ENCODE measurements at places on chromosomes 5 and 9. TPM values are rescaled to one million over a fixed set of nuclear protein-coding genes. Genes with fewer than 3 reads are reported as not detected.

The PDE6A gene
- total RNA-seq: 0.12 TPM

The ADAMTS6 gene
- 20.0 TPM for total RNA-seq

The SPATA31A3 gene
- not detected for total RNA-seq

- DNase-seq: no peak
These were observed 94.6 kb upstream of the EGFLAM start for GRCh38 chr5:38163636-38164237.

The PMPCA gene
- total RNA-seq: 64.8 TPM

- DNase-seq: no peak
These were observed 46.9 kb downstream of the ARHGEF37 start for GRCh38 chr5:149628221-149628620.

The TMEM232 gene
- 3.8 TPM for total RNA-seq

DNA sequence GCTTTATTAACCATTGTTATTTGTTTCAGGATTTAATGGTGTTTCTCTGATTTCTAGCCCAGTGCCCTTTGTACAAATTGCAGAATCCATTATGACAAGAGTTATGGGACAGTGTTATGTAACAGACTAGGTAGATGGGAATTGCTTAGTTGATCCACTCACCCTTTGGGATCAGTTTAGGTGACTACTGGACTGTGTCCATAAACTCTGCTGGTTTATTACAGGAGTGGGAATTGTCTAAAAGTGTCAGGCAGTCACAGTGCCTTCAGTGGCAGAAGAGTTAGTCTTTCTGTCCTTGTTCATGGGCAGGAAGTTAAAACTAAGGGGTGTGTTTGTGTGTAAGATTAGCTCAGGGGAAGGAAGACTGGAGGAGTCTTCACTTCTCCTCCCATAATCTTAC lies 29.3 kb downstream of the RCL1 start:
- DNase-seq: no peak

DNA sequence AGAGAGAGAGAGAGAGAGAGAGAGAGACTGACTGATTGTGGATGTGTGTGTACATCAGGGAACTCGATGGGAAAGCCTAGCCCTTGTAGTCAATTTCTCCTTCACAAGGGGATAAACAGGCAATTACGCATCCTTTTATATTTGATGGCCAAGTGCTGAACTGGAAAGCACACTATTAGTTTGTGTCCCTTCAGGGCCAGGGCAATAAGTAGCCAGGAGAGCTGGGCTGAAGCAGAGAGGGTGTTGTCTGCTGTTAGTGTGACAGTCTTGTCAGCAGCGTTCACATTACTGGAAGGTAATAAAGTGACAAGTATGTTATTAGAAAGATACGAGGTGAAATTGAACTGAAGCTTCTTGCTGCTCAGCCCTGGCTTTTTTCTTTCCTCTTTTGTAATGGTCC lies 457.7 kb downstream of the BNC2 start:
- DNase-seq: no peak

- no peak for DNase-seq
These were observed 3.5 kb downstream of the KDM4C start for GRCh38 chr9:6761306-6761705.

DNA sequence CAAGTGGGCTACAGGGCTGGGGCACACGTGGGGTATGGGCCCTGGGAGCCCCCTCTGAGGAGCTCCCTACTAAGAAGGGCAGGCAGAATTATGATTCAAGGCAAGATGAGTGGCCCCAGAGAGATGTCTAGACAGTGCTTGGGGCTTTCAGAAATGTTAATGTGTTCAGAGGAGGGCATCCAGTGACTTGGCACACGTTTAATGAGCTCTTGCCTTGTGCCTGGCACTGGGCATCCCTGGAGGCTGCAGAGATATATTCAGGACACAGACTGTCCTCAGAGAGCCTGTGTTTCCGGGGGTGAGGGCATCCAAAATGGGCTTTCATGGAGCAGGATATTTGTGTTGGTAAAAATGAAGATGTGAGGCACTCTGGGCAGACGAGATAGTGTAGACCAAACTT lies 25.4 kb upstream of the DAB2IP start:
- no peak for DNase-seq

GRCh38 chr5:6716629-6717149 lies 3.5 kb downstream of the TENT4A start:
- no peak for DNase-seq

The OR13C8 gene
- not detected for total RNA-seq

The DENND4C gene
- total RNA-seq: 27.1 TPM

GRCh38 chr5:32207355-32207634 lies 33.2 kb upstream of the GOLPH3 start:
- DNase-seq: no peak

- no peak for DNase-seq
These were observed 149.6 kb downstream of the GAPVD1 start for GRCh38 chr9:125411171-125411756.

GRCh38 chr9:114071197-114071795 lies 6.8 kb downstream of the AMBP start:
- DNase-seq: peak; percentile 69

- DNase-seq: peak; percentile 73
These were observed 46.4 kb upstream of the PRRC2B start for GRCh38 chr9:131347376-131348020.

The HABP4 gene
- total RNA-seq: 19.3 TPM

The EIF4E1B gene
- not detected for total RNA-seq

The LIFR gene
- total RNA-seq: 5.9 TPM

The AJM1 gene
- total RNA-seq: 7.5 TPM

- DNase-seq: no peak
These were observed 16.8 kb downstream of the MACROH2A1 start for GRCh38 chr5:135382106-135382790.

The DMRT2 gene
- total RNA-seq: not detected

The PCDHGB4 gene
- 12.6 TPM for total RNA-seq

GRCh38 chr5:81696418-81697397 lies 54.2 kb downstream of the SSBP2 start:
- no peak for DNase-seq

The PCDHA9 gene
- 2.0 TPM for total RNA-seq

The SPINK6 gene
- not detected for total RNA-seq

The SH2D3C gene
- 9.4 TPM for total RNA-seq

DNA sequence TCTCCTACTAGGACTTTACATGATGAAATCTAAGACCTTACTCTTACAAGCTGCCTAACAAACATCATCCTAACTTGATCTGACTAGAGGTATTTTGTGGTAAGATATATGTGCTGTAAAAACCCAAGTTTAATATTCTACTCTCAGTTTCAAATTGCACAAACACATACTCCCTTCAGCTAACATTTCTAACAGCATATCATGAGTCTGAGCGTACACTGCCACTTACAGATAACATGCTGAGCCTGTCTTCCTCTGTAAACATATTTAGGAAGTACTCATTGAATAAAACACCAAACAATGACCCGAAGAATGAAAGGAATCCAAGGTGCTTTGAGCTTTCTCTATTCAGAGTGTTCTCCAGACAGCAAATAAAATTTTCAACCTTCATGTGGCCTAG lies 7.9 kb upstream of the ESM1 start:
- no peak for DNase-seq

DNA sequence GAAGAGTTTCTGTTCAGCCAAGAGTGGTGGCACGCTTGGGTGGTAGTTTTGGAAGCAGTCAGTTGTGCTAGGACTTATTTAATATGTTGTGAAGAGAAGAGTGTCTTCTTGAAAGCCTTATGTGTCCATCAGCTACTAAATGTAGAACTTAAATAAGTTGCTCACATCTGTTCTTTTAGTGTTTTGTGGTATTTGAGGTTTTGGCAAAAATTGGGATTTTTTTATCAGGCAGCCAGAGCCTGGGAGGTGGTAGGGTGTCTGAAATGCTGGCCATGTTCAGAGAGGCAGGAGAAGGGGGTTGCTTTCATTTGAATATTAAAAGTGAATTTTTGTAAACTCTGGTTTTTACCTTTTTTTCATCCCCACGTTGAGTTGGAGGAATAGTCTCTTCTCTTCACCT lies 24.2 kb upstream of the ZBTB34 start:
- no peak for DNase-seq

The DBH gene
- total RNA-seq: not detected

The PCDH1 gene
- total RNA-seq: 10.9 TPM

DNA sequence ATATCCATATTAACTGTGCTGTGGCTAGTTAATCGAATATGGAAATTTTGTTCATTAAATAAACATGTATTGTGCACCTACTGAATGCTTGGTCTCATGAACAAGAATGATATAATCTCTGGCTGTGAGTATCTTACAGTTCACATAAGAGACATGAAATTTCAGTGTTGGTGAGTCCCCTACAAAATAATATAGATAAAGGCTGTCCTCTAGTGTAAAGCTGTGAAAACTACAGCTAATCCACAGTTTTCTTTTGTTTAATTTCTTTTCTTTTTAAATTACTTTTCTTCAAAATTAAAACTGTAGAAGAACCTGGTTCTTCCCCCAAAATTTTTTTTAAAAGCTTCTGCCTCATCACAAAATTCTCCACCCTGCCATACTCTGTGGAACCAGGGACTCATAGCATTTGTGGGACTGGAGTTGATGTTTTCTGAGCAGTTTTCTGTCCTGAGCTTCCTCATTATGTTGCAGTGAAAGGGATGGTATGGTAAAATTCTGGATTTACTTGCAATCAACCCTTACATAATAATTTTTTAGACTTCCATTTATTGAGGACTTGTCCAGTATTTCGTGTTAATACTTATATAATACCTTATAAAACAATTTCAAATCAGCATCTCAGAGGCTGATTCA lies 135.0 kb downstream of the STK32A start:
- no peak for DNase-seq

The PRLR gene
- total RNA-seq: not detected

The SPACA9 gene
- total RNA-seq: 5.4 TPM

DNA sequence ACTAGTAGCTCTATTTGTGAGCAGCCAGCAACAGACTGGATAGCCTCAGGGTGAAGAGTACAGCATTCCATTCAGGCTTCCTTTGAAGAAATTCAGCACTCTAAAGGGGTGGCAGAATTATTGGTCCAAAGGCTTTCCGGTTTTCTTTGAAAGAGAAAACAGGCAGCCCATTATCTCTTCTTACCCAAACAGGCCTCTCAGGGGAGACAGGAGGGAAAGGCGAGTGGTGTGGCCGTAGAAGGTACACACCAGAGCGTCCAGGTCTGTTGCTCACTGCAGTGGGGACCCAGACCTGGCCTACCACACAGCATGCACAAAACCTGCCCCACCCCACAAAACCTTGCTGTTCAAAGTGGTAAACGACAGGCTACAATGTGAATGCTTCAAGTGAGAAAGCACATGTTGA lies 83.3 kb downstream of the ZNF608 start:
- DNase-seq: no peak

The GKAP1 gene
- total RNA-seq: 2.6 TPM

GRCh38 chr5:178625679-178626483 lies 969 bp downstream of the CLK4 start:
- DNase-seq: no peak

- DNase-seq: no peak
These were observed 54.2 kb downstream of the LNPEP start for GRCh38 chr5:96990102-96990501.

DNA sequence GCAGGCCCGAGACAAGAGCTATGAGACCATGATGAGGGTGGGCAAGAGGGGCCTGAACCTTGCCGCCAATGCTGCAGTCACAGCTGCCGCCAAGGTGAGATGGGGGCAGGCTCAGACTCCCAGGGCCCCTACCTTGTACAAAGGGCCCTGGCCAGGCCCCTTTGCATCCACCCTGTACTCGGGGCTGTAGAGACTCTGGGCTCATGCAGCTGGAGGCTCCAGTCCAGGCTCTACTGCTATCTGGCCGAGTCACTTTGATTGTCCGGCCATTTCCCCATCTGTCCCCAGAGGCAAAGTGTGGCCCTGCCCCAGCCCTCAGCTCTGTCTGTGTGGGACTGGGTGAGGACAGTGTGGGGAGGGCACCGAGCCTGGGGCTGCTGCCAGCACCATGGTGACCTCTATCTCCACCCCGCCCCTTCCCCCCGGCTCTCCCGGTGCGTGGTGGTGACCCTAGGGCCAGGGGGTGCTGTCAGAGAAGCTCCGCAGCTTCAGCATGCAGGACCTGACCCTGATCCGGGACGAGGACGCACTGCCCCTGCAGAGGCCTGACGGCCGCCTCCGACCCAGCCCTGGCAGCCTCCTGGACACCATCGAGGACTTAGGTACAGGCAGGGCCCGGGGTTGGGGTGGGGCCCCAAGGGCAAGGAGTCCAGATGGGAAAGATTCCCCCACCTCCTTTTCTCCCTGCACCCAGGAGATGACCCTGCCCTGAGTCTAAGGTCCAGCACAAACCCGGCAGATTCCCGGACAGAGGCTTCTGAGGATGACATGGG lies 6.1 kb downstream of the REEP2 start:
- peak; percentile 87 for DNase-seq

DNA sequence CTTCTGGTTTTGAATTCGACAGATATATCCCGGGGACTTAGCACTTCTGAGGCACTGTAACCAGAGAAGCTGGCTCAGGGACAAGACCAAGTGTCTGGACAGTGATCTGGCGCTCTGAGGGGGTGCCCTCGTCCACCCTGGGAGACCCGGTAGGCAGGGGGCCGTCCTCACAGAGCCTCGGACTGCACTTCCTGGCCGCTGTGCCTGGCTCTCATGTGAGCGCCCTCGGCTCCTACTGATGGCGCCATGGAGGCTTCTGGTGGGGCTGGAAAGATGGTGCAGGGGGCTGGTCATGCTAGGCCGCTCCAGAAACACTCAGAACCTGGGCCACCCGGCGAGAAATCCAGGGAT lies 18.8 kb upstream of the SLC6A3 start:
- no peak for DNase-seq

DNA sequence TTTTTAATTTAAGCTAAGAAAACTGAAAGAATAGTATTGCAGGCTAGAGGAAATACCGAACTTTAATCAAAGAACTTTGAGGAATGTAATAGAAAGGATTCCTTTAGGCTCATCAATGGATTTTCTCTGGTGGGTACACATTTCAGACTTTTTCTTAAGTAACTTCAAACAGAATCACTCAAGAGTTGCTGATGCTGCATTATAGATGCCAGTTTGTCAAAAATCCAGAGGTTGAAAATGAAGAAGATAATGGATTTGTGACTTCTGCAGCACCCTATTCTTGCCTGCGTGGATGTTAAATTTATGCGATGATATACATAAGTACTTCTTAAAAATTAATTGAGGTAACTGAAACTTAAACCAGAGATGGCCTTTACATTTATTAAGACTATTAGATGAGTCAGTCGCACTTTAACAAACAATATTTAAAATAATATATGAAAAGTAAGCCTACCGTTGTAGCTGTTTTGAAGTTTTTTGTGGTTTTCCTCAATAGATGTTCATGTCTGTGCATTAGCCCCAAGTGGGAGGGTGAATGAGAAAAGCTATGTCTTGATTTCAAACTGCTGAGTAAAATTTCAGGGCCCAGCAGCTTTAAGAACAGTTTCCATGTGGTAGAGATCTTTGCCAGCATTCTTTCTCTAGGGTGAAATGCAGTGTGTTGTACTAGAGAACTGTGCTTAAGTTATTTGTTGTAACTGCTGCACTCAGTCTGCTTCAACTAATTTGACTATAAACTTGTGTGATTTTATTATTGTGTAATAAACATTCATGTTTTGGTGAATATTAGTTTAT lies at the start of gene OGN:
OGN (minus strand) TSS at position 537 of the 795 bp plus-strand sequence. CDS start 1,171 bp downstream, outside the sequence.
- DNase-seq: no peak

The ORM2 gene
- total RNA-seq: not detected

The ESM1 gene
- total RNA-seq: not detected

The HAVCR2 gene
- not detected for total RNA-seq

- no peak for DNase-seq
These were observed 34.4 kb upstream of the FCN2 start for GRCh38 chr9:134846187-134846586.

The AIF1L gene
- total RNA-seq: 33.1 TPM
